ENCODE measurements at places on chromosomes 16 and 17. TPM values are rescaled to one million over a fixed set of nuclear protein-coding genes. Genes with fewer than 3 reads are reported as not detected.
A peak's percentile ranks its signal among the peaks of the same experiment; 100 is the strongest.

DNA sequence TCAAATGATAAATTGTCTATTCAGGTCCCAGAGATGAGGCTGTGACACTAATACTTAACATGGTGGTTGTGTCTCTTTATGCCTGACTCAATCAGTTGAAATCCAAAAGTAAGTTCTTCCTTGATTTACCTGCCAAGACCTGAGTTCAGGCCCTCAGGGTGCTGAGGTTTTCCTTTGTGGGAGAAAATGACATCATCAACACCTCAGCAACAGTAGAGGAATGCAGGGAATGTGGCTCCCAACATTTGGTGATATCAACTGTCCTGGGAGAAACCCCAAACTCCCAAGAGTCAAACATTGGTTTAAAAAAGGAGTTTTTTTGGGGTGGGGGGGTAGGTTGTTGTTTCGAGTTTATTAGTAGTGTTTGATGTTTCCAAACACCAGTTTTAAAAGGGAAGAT lies 14.7 kb downstream of the RNF43 start:
- DNase-seq = peak; percentile 28

DNA sequence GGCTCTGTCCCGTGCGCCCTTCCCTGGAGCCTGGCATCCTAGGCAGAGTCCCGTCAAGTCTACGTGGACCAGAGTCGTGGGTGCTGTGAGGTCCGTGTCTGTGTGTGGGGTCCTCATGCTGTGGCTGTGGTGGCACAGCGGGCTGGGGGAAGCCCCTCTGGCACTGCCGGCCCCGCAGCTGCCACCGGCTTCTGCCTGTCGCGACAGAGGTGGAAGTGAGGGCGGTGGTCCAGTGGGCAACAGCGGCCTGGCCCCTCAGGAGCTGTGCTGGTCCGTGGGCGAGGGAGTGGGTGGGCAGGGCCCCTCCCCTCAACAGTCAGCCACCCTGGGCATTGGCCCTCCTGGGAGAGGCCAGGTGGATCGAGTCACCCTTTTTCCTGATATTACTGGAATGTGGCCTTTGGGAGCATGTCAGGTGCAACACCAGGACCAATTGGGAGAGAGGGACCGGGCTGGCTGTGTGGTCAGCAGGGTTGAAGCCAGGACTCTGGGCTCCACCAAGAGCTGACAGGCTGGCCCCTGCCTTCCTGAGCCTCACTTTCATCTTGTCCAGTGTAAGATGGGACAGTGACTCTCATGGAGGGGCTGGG lies 11.9 kb downstream of the BAIAP2 start:
- no peak for DNase-seq

- DNase-seq = no peak
Observed at GRCh38 chr17:27862004-27862403, 31.2 kb downstream of the LYRM9 start.

GRCh38 chr17:9672691-9673090 lies 27.4 kb downstream of the USP43 start:
- no peak for DNase-seq

DNA sequence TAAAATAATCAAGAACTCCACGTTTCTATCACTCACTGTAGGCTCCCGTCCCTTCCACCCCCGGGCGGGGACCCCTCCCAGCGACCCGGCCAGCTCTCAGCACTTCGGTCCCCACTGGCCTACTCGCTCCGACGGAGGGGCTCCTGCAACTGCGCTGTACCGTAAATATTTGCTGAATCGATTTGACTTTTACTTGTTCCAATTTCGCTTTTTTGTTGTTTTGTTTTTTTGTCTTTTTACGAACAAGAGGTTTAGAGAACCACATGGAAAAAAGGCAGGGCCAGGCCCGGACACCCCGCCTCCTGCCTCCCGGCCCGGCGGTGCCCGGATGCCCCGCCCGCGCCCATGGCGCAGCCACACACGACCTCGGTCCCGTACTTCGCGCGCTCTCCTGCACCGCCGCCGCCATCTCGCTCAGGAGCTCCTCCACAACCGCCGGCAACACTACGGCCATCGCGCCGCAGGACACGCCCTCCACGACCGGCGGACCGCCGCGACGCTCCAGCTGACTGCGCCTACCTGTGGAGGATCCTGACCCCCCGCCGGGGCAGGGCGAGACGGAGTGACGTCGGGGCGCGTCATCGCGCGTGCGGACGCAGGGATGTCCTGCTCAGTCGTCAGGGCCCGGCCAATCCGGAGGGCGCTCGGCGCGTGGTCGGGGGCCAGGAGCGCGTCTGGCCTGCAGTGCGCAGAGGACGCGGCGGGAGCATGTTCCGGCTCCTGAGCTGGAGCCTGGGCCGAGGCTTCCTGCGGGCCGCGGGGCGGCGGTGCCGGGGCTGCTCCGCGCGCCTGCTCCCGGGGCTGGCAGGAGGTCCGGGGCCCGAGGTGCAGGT lies at the start of the genes TTC19 and ZSWIM7:
TTC19 (plus strand) TSS at position 684 of the 833 bp plus-strand sequence; CDS start at position 709, 25 bp downstream.
ZSWIM7 (minus strand) TSS at position 564 of the 833 bp plus-strand sequence; CDS start at position 454, 110 bp downstream.
- DNase-seq = peak; percentile 97

GRCh38 chr17:5841862-5842261 lies 228.3 kb upstream of the WSCD1 start:
- no peak for DNase-seq

Gene PHF12
- 24.7 TPM for total RNA-seq

Gene SSTR5
- not detected for total RNA-seq

All from HT1080 (cell line).